ENCODE measurements at places on chromosomes 11 and 22.
A peak's percentile ranks its signal among the peaks of the same experiment; 100 is the strongest.

- DNase-seq, result no peak
Measured at GRCh38 chr22:40202225-40202944, 24.7 kb downstream of the TNRC6B start.

DNA sequence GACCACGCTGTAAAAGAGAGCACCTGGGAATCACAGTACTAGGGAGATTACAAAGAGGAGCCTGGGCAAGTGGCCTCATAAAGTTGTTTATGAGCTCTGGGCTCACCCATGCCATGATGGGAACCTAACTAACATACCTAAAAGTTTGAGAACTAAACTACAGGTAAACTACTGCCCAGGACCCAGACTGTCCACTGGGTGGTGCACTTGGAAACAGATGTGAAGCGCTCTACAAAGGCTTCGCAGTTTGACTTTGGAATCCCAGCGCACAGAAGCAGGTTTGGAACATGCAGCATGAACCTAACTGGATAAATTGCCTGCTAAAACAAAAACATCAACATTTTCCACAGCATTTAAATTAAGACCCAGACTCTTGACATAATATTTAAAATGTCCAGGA is 418.6 kb downstream of the FAM181B start:
- DNase-seq, result no peak

DNA sequence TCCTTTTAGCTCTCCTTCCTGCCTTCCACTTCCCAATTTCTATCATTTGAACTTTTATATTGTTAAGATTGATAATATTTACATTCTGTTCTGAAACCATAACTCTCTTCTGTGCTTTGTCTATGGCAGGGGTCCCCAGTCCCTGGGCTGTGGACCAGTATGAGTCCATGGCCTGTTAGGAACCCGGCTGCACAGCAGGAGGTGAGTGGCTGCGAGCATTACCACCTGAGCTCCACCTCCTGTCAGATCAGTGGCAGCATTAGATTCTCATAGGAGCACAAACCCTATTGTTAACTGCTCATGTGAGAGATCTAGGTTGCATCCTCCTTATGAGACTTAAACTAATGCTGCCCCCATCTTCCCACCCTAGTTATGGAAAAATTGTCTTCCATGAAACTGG is 48.4 kb upstream of the HEPHL1 start:
- DNase-seq, result no peak

GRCh38 chr11:67634366-67635230 is 4.9 kb upstream of the NUDT8 start:
- no peak for DNase-seq

GRCh38 chr11:3202759-3203158 is 15.9 kb downstream of the MRGPRG start:
- DNase-seq, result no peak

DNA sequence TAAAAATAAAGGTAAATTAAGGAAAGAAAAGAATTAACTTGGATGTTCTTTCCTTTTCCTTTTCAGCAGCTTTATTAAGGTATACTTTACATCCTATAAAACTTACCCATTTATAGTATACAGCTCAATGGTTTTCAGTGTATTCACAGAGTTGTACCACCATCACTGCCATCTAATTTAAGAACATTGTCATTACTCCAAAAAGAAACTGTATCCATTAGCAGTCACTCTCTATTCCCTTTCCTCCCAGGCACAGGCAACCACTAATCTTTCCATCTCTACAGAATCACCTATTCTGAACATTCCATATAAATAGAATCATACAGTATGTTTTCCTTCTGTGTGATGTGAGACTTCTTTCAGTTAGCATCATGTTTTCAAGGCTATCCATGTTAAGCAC is 38.9 kb upstream of the TNRC6B start:
- DNase-seq, result no peak

- DNase-seq, result no peak
Measured at GRCh38 chr11:68016904-68017817, 7.0 kb downstream of the ALDH3B1 start.

- DNase-seq, result no peak
Measured at GRCh38 chr11:57640068-57640800, 9.5 kb downstream of the YPEL4 start.

DNA sequence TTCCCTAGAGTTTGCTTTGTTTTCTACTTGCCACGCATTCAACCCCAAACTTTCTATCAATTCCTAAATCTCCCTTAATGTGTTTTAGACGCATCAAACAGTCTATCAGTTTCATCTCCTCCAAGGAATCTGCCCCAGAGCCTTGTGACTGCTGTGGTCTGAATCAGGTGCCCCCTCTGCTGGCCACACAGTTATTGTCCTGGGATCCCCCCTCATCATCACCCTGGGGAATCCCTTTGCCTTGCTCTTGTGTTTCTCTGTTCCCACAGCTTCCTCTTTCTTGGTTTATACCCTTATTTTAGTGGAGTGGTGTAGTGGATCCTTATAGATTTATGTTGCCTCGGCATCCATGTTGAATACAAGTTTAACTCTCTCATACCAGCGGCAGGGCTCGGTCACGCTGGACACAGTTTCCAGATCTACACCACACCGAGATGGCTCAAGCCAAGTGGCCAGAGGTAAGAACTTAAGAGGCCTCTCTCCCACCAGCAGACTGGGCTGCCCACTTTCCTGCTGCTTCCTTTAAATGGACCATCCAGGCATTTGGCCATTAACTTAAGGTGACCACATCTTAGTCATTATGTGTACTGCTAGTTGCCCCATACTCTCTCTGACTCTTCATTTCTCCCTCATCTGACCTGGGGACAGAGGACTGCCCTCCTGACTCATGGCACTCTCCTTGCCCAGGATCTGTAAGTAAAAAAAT is 8.2 kb downstream of the UPB1 start:
- DNase-seq, result peak; percentile 43

GRCh38 chr11:125448136-125448535 is 47.9 kb downstream of the FEZ1 start:
- no peak for DNase-seq

- no peak for DNase-seq
Measured at GRCh38 chr11:118098996-118099837, 12.5 kb upstream of the SMIM35 start.

DNA sequence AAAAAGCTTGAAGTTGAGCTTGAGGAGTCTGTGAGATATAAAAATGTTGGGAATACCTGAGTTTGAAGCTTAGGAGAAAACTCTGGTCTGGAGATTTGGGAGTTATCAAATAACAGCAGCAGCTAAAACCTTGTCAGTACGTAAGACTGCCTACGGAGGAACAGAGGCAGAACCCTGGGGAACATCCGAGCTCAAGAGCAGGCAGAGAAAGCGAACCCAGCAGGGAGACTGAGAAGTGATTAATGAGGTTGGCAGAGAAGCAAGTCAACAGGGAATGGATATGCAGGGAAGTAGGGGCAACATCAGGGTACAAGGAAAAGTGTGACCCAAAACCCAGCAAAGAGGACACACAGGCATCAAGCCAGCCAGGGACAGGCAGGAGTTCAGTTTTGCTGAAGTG is 12.6 kb upstream of the MTFP1 start:
- DNase-seq, result no peak

Data from stimulated activated CD4-positive, alpha-beta T cell treated with anti-CD3 and anti-CD28 coated beads, Interleukin-1b, Interleukin-23, amount 100 ng/mL, for 1 hour (primary cell).